Natural killer cell (primary cell): ENCODE measurements at places on chromosomes 1 and 21. TPM values are rescaled to one million over a fixed set of nuclear protein-coding genes. Genes with fewer than 3 reads are reported as not detected.

Gene SPRR4
- not detected for total RNA-seq

GRCh38 chr1:116677474-116678062 is 10.0 kb upstream of the IGSF3 start:
- no peak for DNase-seq
- H3K4me1 ChIP-seq: no peaks in the 10 kb centered on the region
- H3K36me3 ChIP-seq: no peaks in the 10 kb centered on the region
- H3K27me3 ChIP-seq: peaks cover 2% of the 10 kb centered on the region
- no peak overlapping the region for H3K4me3 ChIP-seq
- H3K27ac ChIP-seq: no peak overlapping the region

DNA sequence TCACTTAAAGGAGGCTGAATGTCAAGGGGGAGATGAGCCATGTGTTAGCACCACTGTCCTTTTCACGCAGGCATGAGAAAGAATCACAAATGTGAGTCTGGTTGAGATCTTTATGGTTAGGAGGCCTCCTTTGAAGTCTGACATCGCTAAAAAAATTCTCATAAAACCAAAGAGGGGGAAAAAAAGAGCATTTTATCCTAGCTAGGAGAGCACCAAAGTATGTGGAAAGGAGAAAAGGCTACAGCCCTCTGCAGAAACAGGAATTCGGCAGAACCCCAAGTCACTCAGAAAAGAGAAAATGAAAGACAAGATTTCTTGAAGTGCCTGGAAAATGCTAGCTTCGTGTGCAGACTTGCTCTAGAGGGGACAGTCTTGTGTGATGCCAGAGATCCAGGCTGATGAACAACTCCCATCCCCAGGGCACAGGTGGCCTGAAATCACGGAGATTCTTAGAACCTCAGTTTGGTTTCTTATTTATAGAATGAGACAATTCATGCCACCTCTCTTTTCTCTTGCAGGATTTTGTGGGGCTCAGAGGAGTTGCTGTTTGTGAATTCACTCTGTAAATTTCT is 61.5 kb downstream of the RUNX1 start:
- peaks cover 74% of the 10 kb centered on the region for H3K4me1 ChIP-seq
- DNase-seq: peak; percentile 39
- H3K36me3 ChIP-seq: no peaks in the 10 kb centered on the region
- H3K4me3 ChIP-seq: no peak overlapping the region

DNA sequence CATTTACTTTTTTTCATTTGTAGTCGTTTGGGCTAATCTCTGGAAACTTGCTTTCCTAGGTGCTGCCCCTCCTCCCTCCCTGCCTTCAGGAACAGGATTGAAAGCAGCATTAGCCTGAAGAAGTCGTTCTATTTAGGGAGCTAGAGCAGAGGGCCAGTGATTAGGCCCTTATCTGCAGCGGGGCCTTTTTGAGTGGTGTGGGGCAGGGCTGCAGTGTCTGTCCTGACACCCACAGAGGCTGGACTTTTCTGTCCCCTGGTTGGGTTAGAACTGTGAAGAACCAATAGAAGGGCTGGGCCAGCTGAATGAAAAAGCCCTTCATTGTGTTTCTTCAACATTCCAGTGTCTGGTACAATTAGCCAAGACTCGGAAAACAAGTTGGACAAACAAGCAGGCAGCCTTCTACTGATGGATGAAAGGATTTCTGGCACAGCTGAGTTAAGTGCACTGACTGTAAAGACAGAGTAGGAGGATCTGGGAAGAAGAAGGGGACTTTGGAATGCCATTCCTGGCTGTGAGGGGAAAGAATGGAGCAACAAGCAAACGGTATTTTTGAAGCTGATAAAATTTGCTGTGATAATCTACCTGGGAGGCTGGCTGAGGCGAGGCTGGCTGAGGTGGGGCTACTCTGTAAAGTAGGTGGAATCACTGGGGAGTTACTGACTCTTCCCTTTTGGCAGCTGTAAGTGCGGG is 9.7 kb downstream of the MACF1 start:
- no peak overlapping the region for H3K4me3 ChIP-seq
- H3K4me1 ChIP-seq: peaks cover 31% of the 10 kb centered on the region
- no peaks in the 10 kb centered on the region for H3K27me3 ChIP-seq

- no peak overlapping the region for H3K4me3 ChIP-seq
- no peak overlapping the region for H3K27ac ChIP-seq
- DNase-seq: no peak
- no peaks in the 10 kb centered on the region for H3K36me3 ChIP-seq
- no peaks in the 10 kb centered on the region for H3K27me3 ChIP-seq
- no peaks in the 10 kb centered on the region for H3K4me1 ChIP-seq
These were observed 114.5 kb downstream of the CRYAA start for GRCh38 chr21:43283136-43283924.

- H3K36me3 ChIP-seq: no peaks in the 10 kb centered on the region
- peak; percentile 75 for DNase-seq
- no peak overlapping the region for H3K4me3 ChIP-seq
- H3K27ac ChIP-seq: peak overlapping the region; percentile 86
- H3K27me3 ChIP-seq: no peaks in the 10 kb centered on the region
- peaks cover 54% of the 10 kb centered on the region for H3K4me1 ChIP-seq
These were observed 26.9 kb upstream of the RAP1A start for GRCh38 chr1:111592389-111593361.

GRCh38 chr21:43919871-43920801 is 55.1 kb downstream of the AGPAT3 start:
- H3K36me3 ChIP-seq: no peaks in the 10 kb centered on the region
- DNase-seq: no peak
- H3K27ac ChIP-seq: no peak overlapping the region
- no peak overlapping the region for H3K4me3 ChIP-seq

Gene C1orf87
- total RNA-seq: not detected

GRCh38 chr1:150068109-150068435 is 496 bp downstream of the VPS45 start:
- H3K36me3 ChIP-seq: peaks cover 8% of the 10 kb centered on the region
- peak overlapping the region; percentile 74 for H3K27ac ChIP-seq
- peaks cover 11% of the 10 kb centered on the region for H3K4me1 ChIP-seq
- no peak for DNase-seq
- peak overlapping the region; percentile 89 for H3K4me3 ChIP-seq

DNA sequence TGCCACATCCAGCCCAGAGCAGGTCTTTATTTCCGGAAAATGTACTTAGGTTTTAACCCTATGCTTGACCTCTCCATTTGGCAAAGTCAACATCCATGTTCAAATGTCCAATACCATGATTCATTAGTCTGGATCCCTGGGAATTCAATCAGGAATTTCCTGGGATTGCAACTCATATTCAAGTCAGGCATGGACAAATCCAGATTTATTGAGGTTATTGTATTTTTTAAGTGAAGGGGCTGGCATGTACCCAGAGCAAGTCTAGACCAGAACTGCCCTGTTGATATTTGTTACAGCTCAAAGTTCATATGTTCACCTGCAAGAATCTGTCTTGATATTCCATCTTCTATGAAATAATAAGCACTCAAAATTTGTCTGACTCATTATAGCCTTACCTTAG is 521.1 kb downstream of the ADGRL2 start:
- DNase-seq: no peak
- H3K4me3 ChIP-seq: no peak overlapping the region
- H3K27me3 ChIP-seq: no peaks in the 10 kb centered on the region
- H3K4me1 ChIP-seq: no peaks in the 10 kb centered on the region
- H3K27ac ChIP-seq: no peak overlapping the region

Gene PTGS2
- 6.9 TPM for total RNA-seq

- no peaks in the 10 kb centered on the region for H3K36me3 ChIP-seq
- no peak overlapping the region for H3K4me3 ChIP-seq
- no peaks in the 10 kb centered on the region for H3K4me1 ChIP-seq
- DNase-seq: no peak
These were observed 16.2 kb upstream of the MARK1 start for GRCh38 chr1:220511785-220512184.
